ENCODE measurements at places on chromosomes 6 and 20.

DNA sequence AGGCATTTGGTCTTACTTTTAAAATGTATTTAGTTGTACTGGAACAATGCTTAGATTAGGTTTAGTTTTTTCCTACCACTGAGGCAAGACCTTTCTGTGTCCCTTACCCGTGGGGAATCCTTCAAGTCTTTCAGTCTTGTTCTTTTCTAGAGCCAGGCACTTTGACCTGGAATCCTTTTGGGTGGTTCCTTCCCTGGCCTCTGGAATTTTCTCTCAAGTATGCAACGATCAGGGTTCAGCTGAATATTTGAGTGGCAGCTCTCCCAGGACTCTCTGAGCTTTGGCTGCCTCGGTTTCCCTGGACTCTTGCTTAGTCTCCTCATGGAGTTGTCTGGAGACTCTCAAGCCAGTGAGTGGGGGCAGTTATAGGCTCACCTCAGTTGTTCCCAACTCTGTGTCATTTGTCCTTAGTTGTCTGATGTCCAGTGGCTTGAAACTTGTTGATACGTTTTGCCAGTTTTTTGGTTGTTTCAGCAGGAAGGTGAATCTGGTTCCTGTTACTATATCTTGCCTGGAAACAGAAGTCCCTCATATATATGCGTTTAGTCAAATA lies 118.1 kb downstream of the QKI start:
- DNase-seq, result no peak

DNA sequence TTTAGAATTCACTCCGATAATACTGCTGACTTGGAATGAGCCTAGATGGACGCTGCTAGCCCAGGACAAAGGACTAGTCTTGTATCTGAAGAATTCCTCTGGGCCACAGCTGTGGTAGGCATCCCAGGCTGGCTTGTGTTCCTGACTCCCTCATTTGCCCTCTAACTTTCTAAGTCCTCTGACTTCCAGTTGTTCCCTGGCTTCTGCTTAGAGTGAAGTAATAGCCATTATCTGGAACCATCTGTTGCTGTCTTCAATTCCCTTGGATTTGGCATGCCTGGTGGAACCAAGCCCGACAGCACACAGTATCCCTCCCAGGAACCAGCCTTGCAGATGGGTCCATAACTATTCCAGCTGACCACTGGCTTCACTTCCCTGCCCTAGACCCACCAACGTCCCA lies 376.0 kb downstream of the SYNE1 start:
- no peak for DNase-seq

GRCh38 chr6:108604156-108604555 lies 43.4 kb downstream of the FOXO3 start:
- no peak for DNase-seq

DNA sequence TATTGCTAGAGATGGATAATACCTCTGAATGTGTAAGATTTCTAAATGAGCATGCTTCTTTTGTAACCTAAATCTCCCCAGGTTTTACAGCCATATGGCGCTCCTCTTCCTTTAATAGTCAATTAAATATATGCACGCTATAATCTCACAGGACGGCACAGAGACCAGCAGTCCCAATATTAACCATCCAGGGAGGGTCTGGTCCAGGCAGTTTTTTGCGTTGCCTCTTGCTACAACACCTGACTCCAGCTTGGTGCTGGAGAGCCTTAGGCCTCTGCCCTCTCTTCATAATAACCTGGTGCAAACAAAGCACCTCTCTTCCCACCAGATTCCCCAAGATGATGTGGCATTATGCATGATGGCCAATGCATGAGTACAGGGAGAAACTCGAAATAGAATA lies 183.4 kb downstream of the LY86 start:
- DNase-seq, result no peak

Data from left renal cortex interstitium (tissue), 4 donors.